ENCODE measurements at places on chromosomes 16 and 17.

GRCh38 chr17:80408872-80409271, 6.1 kb upstream of the ENDOV start:
- DNase-seq: no peak

- DNase-seq: no peak
These were observed at the start of gene CD300LF for GRCh38 chr17:74712756-74713155. TSS of gene CD300LF (minus strand) at chr17:74712923. CDS start at chr17:74712866, 57 bp downstream.

- DNase-seq: no peak
These were observed 3.7 kb downstream of the CMTM1 start for GRCh38 chr16:66569827-66570405.

- no peak for DNase-seq
These were observed 2.5 kb downstream of the TBX21 start for GRCh38 chr17:47735536-47736011.

DNA sequence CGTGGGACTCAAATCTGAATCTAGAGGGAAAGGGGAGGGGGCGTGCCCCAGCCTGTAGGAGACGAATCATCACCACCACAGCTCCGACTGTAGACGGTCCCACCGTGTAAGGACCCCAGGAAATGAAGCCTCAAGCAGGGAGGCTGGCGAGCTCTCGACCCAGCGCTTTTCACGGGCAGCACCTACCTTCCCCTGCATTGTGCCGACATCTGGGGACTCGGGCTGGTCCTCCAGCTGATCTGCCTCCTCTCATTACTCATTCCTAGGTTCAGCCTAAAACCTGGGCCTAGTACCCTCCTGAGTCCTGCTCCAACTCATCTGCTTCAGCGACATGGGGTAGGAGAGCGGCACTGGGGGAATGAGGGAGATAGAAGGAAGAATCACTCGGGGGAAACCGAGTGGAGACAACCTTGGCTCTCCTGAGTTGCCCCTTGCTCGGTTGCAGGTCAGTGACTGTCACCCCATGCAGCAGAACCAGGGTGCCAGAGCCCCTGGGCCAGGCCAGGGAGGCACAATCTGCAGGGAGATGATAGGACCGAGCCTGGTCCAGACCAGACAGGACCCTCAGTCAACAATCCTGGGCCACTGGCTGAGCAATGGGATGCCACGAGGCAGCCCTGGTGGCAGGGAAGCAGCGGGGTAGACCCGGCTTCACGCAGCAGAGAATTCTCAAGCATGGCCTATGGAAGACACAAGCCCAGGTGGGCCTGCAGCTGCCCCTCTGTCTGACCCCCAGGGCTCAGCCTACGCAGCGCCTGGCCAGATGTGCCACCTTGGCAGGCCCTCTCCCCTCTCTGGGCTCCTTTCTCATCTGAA, 833 bp upstream of the BCAR1 start:
- no peak for DNase-seq

DNA sequence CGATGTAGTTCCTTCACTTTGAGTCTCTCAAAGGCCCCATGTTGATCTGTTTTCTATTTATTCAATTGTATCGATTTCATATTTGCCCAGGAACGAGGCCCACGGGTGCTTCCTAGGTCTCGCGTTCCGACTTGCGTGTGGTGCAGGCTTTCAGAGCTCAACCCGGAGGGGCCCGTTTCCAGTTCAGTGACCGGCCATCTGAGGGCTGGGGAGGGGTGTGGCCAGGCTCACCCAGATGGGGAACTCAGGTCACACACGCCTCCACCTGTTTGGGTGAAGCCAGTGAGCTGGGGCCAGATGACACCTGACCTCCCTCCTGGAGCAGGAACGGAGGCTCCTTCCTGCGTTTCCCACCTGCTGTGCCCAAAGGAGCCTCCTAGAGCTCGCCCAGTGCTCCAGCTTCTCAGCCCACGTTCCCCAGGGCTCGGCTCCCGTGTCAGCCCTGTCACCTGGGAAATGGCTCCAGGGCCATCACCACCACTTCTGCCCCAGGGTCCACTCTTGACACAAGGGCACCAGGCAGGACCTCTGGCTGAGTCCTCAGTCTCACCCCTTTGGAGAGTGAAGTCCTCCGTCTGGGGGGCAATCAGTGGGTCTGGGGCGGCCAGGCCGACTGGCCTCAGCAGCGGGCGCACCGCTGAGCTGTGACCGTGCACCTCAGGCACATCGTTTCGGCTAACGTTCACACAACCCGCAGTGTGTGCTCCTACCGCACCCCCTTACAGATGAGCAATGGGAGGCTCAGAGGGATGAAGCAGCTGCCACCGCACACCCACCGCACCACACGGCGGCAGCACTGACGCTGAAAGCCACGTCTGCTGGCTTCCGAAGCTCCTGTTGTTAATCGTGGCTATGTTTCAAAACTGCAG, 18.0 kb downstream of the FOXF1 start:
- no peak for DNase-seq

DNA sequence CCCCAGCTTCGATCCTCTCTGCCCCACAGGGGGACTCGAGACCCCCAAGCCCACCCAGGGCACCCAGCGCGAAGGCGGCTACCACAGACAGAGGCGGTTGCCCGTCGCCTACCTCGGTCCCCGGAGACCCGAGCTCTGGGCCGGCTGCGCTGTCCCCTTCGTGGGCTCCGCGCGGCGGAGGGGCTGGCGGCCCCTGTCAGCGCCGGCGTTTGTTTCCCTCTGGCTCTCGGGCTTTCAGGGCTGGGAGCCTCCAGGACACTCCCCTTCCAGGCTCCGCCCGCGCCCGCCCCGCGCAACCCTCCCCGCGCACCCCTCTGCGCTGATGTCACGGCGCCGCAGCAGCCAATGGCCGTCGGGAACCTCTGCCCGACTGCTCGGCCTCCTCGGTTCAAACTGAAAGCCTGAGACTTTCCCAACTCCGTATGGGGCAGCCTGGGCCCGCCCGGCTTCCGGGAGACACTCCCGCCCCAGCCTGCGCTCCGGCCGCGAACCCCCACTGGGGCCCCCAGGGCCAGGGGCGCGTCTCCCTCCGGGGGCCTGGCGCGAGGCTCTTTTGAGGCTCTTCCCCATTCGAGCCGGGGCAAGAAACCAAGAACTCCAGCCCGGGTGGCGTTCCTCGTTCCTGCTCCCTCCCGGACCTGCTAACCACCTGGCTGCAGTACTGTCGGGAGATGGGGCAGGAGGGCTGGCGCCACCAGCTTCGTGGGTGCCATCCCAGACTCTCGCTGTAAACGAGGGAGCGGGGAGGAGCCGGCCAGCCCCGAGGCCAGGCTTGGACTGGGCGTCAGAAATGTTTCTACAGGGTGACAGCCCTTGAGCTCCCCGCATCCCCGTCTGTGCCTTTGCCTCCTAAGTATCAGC, at the start of gene CDC42EP4:
Gene CDC42EP4 (minus strand): TSS at position 221 of the 861 bp plus-strand sequence. CDS start 25,501 bp downstream, outside the sequence.
- peak; percentile 89 for DNase-seq

DNA sequence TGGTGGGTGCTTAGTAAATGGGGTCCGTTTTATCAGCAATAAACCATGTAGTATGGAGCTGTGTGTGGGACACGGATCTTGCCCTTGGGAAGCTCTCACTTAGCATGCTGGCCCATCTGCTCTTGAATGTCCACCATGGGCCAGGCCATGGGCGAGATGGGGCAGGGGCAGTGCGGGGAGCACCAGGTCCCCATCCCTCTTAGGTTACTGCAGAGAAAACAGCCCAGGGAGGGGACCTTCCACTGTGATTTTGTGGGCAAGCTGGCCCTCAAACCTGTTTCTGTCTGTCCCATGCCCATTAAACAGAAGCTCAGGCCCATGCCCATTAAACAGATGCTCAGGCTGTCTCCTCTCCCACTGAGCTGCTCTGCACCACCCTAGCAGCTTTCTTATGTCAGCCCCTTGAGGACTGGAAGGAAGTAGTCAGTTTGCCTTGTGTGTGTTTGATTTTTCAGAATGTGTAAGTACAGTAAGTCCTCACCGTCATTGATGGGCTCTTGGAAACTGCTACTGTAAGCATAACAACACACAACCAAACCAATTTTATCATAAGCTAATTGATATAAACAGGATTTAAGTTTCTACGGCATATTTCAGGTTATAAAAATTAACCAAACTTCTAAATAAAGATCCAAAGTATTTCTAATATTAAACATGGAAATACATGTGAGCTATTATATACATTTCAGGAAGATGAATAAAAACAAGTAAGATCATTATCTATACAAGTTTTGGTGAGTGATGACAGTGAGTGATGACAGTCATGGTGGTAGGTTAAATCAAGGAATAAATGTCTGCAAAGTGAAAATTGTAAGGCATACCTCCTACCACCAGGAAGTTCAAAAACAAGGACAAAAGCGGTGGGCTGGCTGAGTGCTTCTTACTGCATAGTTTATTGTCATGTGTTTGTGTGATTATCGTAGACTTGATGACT, 11.5 kb downstream of the MPRIP start:
- DNase-seq: no peak
